NCI-H187 treated with DMSO at 0.1 percent for 48 hours (cell line): ENCODE measurements at places on chromosomes 12 and 14.
A peak's percentile ranks its signal among the peaks of the same experiment; 100 is the strongest.

- DNase-seq, result no peak
Observed at GRCh38 chr12:78118486-78118885, 287.8 kb downstream of the NAV3 start.

- DNase-seq, result no peak
Observed at GRCh38 chr12:109572506-109572845, 828 bp downstream of the MMAB start.

- no peak for DNase-seq
Observed at GRCh38 chr12:92529944-92530343, 172.8 kb upstream of the PLEKHG7 start.

- no peak for DNase-seq
Observed at GRCh38 chr12:30643366-30643765, 52.3 kb downstream of the IPO8 start.

GRCh38 chr12:12527820-12528296, 34.8 kb downstream of the DUSP16 start:
- no peak for DNase-seq

DNA sequence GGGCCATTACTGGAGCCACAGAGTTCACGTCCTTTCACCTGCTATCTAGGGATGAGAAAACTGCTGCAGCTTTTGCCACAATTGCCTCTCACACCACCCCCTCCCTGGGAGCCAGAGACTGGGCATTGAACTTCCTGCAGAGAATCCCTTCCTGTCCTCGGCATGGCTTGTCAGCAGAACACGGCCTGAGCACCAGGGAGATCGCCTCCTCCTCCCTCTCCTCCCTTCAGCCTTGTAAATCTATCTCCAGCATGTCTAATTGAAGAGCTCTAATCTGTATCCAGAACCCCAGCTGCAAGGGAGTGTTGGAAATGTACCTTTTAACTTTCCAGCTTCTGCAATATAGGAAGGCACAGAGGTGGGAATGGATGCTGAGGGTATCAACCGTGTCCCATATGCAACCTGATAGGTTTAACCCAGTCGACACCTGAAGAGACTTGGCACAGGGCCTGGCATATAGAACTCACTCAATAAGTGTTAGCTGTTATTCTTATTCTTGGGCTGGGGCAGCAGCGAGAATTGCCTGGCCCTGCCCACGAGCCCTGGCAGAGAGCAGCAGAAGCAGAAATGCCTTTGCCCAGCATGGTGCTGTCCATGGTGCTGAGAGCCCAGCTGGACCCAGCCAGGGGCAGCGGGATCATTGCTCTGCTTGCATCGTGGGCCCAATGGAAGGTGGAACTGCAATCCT, 26.8 kb downstream of the TMEM63C start:
- DNase-seq, result no peak

DNA sequence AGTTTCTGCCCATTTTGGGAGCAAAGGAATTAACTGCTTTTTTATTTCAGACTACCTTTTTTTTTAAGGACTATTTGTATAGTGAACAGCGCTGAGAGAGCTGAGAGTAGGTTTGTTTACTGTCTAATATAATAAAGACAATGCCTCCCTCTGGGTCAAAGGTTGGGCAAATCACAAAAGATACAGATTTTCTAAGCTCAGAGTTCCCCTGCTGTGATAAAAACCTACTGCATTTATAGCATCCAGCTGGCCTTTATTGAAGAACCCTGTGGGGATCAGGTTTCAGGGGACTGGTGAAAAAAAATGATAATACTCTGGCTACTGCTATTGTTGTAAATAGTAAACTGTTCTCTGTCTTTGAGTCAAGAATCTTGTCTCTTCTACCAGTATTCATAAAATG, 28.7 kb downstream of the CCDC59 start:
- peak; percentile 52 for DNase-seq

- no peak for DNase-seq
Observed at GRCh38 chr12:26298785-26299621, 103.6 kb downstream of the SSPN start.

GRCh38 chr12:81207664-81208063, 129.8 kb downstream of the ACSS3 start:
- no peak for DNase-seq

DNA sequence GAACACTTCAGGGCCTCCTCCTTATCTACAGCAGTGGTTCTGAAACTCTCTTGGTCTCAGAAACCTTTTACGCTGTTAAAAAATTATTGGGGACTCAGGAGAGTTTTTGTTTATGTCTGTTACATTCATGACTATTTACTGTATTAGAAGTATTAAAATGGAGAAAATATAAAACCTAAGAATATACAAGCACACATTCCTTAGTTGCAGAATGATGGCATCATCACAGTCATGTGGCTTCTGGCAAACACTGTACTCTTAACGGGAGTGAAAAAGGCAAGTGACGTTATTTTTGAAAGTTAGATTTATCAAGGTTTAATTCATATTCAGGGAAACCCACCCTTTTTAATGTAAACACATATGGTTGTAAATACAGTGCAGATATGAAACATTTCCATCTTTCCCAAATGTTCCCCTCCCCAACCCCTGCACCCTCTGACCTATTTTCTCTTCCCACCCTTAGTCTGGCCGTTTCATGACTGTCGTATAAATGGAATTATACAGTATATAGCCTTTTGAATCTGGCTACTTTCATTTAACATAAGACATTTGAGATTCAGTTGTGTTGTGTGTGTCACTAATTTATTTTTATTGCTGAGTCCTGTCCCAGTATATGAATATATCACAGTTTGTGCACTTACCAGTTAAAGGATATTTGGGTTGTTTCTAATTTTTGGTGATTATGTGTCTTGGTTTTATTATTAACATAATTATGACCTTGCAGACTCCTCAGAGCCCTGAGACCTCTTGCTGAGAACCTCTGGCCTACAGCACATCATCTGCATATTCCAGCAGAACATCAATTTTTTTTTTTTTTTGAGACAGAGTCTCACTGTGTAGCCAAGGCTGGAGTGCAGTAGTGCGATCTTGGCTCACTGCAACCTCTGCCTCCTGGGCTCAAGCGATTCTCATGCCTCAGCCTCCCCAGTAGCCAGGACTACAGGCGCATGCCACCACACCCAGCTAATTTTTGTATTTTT, 457.0 kb downstream of the PCNX1 start:
- no peak for DNase-seq

DNA sequence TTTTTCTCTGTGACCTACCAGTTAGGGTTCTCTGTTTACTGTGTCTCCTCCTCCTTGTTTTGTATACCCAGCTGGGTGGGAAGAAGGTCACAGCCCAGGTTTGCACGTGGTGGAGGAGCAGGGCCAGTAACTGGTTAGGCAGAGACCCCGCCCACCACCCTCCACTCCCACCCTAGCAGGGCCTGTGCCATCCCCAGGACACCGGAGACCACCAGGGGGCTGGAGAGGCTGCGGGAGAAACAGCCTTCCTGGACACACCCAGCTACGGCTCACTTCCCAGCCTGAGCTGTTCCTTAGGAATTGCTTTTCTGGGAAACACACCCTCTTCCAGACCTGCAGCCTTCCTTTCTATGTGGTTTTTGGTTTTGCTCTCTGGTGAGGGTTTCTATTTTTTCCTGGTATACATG, 21.1 kb downstream of the BDKRB2 start:
- DNase-seq, result no peak

- DNase-seq, result no peak
Observed at GRCh38 chr14:39383741-39384140, 48.5 kb downstream of the FBXO33 start.

GRCh38 chr14:50714450-50715073, 46.5 kb upstream of the SAV1 start:
- DNase-seq, result no peak

- DNase-seq, result no peak
Observed at GRCh38 chr14:105142651-105143450, 25.7 kb downstream of the JAG2 start.

DNA sequence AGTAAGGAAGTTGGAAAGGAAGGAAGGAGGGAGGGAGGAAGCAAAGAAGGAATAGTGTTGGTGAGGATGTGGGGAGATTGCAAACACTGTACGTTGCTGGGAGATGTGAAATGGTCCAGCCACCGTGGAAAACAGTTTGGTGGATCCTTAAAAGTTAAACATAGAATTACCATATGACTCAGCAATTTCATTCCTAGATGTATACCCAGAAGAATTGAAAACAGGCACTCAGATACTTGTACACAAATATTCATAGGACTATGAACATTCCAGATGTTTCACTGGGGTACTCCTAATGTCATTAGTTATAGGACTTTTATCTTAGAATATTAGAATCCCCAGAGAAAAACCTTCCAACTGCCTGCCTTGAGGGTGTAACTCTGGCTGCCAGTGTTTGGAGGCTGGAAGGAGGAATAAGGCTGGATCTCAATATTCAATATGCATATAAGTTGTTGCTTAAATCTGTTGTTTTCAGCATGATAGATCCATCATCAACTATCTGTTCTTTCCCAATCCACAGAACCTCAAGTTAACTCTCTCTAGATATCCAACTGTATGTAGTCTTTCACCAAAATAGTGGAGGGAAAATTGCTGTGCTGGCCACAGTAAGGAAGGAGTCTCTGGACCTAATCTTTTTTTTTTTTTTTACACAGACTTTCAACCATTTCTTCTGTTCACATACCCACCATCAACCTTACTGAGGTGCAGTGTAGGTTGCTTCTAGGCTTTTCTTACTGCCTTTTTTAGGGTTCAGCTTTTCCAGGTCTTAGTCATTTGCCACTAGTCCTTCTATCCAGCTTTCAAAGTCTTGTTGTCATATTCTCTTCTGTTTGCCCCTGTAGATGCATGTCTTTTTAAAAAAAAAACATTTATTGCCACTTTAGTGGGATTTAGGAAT, 94.5 kb downstream of the DNAI7 start:
- no peak for DNase-seq

GRCh38 chr12:58930770-58931324, 10.5 kb upstream of the LRIG3 start:
- DNase-seq, result no peak

GRCh38 chr12:49635036-49635435, 11.7 kb downstream of the PRPF40B start:
- DNase-seq, result no peak

DNA sequence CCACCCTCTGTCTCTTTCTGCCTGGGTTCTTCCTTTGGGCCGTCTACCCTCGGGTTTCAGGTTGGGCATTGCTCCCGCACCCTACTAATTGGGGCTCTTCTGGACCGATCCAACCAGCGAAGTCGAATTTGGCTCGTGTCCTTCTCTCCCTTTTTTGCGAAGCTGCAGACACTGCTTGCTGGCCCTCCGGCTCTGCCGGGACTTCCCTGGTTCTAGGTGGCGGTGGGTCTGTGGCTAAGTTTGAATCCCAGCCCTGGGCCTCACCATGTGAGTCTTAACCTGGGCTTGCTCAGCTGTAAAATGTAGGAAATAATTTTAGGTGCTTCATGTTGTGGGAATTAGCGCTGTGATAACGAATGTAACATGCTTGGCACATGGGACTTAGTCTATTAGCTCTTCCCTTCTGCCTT, 418 bp upstream of the CISTR start:
- DNase-seq, result no peak

DNA sequence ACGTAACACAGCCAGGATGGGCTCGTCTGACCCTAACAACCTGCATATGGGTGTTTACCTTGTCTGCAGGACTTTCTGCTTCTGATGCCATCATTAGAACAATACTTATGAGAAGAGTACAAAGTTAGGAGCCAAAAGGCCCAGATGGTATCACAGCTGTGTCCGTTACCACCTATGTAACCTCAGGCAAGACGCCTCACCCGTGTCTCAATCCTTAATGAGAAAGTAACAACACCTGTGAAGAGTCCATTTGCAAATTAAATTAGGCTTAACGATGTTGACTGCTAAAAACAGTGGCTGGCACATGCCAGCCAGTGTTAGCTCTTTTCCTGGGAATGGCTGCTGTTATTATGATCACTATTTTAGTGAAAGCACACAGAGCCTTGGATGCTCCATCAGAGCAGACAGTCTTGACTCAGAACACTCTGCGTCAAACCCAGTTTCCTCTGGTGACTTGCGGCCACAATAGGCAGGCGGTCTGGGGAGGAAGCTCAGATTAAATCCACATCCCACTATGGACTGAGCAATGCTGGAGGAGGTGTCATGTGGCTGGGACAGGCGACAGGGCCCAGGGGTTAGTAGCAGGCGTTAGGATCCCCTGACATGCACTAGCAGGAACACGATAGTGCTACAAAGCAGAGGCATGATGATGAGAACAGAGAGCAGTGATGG, 125.3 kb downstream of the SLC15A4 start:
- no peak for DNase-seq

- DNase-seq, result no peak
Observed at GRCh38 chr14:61147831-61148549, 133.1 kb downstream of the TMEM30B start.

- DNase-seq, result no peak
Observed at GRCh38 chr14:77306851-77307496, 13.7 kb downstream of the POMT2 start.

- no peak for DNase-seq
Observed at GRCh38 chr12:108090932-108091678, 38.0 kb upstream of the WSCD2 start.

DNA sequence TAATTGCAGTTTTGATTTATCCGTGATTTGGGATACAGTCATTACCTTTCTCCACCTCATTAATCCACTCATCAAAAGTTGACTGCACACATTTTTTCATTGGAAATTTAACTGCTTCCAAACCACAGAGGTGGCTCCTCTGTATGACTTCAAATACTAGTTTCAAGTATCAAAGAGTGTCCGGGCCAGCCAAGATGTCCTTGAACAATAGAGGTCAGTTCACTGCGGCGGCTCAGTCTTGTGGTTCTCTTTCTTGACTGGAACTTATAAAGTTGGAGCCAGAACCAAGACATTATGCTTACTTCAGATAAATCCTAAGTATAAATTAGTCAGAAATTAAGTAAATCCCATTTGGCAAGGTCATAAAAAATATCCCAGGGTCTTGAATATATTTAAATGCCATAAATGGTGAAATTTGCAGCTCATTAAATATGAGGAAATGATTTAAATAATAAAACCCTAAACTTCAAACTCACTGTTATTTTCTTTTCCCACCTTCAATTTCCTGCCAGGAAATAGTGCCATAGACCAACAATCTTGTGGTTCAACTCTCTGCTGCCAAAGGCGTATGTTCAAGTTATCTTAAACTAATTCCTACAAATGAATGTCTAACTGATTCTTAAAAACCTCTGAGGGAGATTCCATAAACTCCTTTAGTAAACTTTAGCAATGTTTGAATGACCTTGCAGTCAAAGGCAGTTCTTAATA, 360.8 kb downstream of the AEBP2 start:
- no peak for DNase-seq

DNA sequence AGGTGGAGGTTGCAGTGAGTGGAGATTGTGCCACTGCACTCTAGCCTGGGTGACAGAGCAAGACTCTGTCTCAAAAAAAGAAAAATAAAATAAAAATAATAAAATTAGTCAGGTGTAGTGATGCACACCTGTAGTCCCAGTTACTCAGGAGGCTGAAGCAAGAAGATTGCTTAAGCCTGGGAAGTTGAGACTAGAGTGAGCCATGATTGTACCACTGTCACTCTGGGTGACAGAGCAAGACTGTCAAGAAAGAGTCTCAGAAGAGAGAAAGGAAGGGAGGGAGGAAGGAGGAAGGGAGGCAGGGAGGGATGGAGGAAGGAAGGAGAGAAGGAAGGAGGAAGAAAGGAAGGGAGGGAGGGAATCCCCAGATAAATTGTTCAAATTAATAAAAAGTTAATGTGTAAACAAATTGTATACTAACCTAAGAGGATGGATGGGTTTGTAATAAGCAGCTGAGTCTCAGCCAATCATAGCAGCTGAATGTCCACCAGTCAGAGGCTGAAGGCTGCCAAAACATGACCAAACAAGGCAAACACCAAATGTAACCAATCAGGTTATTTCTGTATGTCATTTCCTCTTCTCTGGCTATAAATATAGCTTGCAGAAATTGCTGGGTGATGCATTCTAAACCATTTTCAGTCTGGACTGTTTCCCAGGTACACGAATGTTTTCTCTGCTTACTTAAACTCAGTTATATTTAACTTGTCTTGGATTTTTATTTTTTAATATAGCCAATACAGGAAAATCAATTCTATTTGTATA, 6.1 kb upstream of the CDCA4 start:
- no peak for DNase-seq
